ENCODE measurements at places on chromosomes 2 and 18.

- no peak for DNase-seq
Measured at GRCh38 chr2:54100772-54101171, 14.6 kb upstream of the ACYP2 start.

DNA sequence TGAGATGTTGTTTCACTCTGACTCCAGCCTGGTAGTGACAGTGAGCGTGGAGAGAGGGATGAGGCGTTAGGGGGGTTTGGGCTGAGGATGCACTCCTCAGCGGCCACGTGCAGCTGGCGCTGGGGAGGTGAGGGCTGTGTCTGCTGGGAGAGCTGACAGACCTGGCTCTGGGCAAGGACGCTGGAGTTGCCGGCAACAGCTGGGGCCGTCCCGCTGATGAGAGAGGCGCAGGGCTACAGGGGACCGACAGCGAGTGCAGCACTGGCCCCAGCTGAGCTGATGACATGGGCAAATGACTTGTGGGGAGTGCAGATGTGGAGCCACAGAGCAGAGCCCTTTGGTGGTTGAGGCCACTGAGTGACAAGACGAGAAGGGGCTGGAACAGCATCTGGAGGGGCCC, 38.4 kb downstream of the COA5 start:
- no peak for DNase-seq

DNA sequence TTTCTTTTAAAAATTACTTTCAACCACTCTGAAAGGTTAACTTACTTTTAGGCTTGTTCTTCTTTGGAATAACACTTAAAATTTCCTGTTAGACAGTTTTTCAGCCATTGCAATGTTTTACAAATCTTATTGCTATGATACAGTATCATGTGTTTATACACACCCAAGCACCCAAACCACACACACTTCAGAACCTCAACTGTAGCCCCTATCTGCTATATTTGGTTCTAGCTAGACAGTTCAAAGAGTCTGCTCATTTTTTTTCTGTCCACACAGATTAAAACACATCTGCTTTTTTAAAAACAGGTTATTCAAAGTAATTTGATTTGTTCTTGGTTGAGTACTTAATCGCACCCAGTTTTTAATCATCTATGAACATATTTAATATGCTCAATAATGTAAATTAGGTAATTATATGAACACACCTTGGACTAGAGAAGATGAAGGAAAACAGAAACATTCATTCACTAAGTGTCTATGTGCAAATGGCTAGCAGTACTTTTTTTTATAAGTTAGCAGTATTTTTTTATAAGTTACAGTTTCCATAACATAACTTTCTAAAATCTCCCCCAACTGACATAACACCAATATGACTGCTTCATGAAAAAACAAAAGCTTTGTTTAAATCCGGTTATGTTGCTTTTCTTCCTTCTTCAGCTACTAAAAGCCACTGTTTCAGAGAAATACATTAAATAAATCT, 17.6 kb downstream of the FBXO11 start:
- DNase-seq, result no peak

GRCh38 chr2:236101311-236101950, 66.8 kb downstream of the GBX2 start:
- no peak for DNase-seq

DNA sequence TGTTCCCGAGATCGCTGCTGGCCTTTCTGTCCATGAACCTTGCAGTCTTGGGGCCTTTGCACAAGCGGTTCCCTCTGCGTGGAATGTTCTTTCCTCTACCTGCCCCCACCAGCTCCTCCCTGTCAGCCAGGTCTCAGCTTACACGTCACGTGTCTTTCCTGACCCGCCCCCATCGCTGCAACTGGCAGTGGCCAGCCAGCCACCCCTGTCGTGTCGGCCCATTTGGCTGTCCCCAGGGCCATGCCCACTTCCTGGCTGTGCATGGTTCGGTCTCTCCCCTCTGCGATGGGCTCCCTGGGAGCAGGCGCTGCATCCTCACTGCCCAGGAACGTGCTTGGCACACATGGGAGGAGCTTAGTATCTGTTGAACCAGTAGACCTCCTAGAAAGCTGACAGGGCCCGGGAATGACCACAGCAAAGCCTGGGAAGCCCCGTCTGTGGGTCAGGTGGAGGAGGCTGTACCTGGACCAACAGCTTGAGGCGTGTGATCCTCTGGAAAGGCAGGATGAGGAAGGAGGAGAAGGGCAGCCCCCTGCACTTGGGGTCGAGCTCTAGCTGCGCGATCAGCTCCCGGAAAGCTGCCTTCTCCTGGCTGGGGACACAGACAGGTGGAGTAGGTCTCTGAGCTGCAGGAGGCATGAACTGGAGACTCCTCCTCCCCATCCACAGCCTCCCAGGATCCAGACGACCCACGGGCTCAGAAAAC, 21.0 kb downstream of the SNORC start:
- DNase-seq, result no peak
